ENCODE measurements at places on chromosomes 12 and 14. TPM values are rescaled to one million over a fixed set of nuclear protein-coding genes. Genes with fewer than 3 reads are reported as not detected.

The OR4K5 gene
- polyA plus RNA-seq: not detected

The CPSF6 gene
- 63.4 TPM for polyA plus RNA-seq

The OR4E2 gene
- polyA plus RNA-seq: not detected

The BATF gene
- not detected for polyA plus RNA-seq

- H3K36me3 ChIP-seq: no peaks in the 10 kb centered on the region
- H3K4me3 ChIP-seq: peak overlapping the region; percentile 6
- H3K4me1 ChIP-seq: peaks cover 49% of the 10 kb centered on the region
Observed at GRCh38 chr12:79407671-79408622, 282.8 kb downstream of the PAWR start.

- H3K4me1 ChIP-seq: no peaks in the 10 kb centered on the region
- no peak overlapping the region for H3K4me3 ChIP-seq
- H3K27ac ChIP-seq: no peak overlapping the region
- H3K27me3 ChIP-seq: no peaks in the 10 kb centered on the region
Observed at GRCh38 chr12:22447223-22447622, 97.1 kb downstream of the C2CD5 start.

GRCh38 chr12:88895634-88896033 lies 315.4 kb upstream of the KITLG start:
- H3K4me1 ChIP-seq: peaks cover 18% of the 10 kb centered on the region
- no peak overlapping the region for H3K4me3 ChIP-seq
- H3K27me3 ChIP-seq: no peaks in the 10 kb centered on the region

- H3K36me3 ChIP-seq: no peaks in the 10 kb centered on the region
- no peaks in the 10 kb centered on the region for H3K27me3 ChIP-seq
- H3K27ac ChIP-seq: no peak overlapping the region
Observed at GRCh38 chr14:105077649-105077995, 12.4 kb upstream of the GPR132 start.

DNA sequence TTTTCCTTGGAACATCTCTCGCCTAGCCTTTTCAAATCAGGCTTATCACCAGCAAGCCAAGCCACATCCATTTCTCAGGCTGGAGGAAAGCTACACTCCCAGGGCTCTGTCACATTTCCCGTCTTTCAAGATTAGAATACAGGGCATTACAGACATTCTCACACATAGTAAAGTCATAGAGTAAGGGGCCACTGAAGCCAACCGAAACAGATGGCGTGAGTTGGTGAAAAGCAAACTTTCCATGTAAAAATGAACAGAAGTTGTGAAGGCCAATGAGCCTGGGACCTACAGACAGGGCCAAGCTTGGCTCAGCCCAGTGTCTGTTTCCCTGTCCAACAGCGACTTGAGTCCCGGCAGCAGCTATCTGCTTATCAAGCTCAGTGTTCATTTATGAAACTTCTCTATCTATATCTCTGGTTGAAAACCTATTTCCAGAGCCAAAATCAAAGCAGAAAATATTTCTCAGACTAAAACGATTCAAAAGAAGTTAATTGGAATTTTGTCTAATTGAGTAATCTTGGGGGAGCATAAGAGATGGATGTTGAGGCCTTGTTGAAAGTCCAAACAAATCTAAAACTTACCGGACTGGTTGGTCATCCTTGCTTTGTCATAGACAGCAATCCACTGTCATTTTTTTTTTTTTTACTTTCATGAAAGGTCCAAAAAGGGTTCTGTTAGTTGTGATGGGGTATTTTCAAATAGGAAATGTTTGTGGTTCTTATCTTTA lies 105.6 kb downstream of the DAAM1 start:
- H3K27ac ChIP-seq: peak overlapping the region; percentile 65
- no peak overlapping the region for H3K4me3 ChIP-seq
- peak; percentile 59 for DNase-seq
- H3K27me3 ChIP-seq: no peaks in the 10 kb centered on the region

- no peaks in the 10 kb centered on the region for H3K27me3 ChIP-seq
- no peak overlapping the region for H3K4me3 ChIP-seq
- DNase-seq: peak; percentile 80
- H3K27ac ChIP-seq: peak overlapping the region; percentile 86
- peaks cover 58% of the 10 kb centered on the region for H3K4me1 ChIP-seq
Observed at GRCh38 chr14:76950055-76951020, 78.2 kb downstream of the IRF2BPL start.

Measured in GM23248 (cell line).